ENCODE measurements at places on chromosomes 3 and 15.

GRCh38 chr15:31977812-31978661, 52.3 kb upstream of the CHRNA7 start:
- peak; percentile 87 for DNase-seq

- DNase-seq, result no peak
Measured at GRCh38 chr15:71364117-71364584, 248.9 kb downstream of the THSD4 start.

DNA sequence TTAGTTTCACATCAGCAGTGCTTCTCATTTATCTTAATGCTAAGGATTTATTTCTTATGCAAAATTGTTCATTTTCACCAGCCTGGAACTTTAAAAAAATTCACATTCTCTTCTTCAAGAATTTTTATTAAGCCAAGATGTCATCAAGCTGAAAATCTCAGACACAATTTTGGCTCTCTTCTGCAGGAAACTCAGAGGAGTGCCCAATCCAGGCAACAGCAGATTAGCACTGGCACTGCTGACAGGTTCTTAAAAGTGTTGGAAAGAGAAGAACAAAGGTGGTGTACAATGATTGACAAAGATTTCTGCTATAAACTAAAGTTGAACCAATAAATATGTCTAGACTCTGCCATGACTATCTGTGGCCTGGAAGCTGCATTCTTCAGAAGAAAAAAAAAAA, 479.5 kb downstream of the FHIT start:
- DNase-seq, result no peak

DNA sequence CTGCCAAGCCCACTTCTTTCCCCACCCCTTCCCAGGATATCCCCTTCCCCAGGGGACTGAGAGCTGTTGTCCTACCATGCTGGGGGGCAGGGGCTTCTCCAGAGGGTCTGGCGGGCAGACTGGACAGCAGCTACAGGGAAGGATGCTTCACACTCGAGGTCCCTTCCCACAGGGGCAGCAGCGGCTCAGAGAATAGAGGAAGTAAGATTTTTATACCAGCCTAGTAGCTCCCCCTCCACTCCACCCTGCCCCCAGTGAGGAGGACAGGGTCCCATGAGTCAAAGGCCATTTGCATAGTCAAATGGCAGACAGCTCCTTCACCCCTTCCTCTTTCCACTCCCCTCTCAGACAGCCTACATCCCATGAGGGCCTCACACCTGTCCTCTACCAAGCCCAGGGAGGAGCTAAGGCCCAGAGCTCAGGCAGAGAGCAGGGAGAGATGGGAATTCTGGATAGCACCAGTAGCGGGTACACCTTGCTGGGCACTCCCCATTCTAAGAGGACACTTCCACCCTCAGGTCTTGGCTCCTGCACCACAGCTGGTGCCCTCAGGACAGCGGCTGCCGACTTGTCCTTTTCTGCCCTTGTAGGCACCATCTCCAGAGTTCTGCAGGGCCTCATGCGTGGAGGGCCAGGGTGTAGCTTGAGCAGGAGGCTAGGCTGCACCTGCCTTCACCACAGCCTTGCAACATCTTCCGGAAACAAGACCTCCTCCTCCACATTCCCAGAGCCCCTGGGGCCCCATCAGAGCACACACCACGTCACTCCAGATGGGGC, at the start of gene TLR9:
TLR9 (minus strand) TSS at position 194 of the 777 bp plus-strand sequence; CDS start at position 78, 116 bp downstream.
- peak; percentile 34 for DNase-seq

DNA sequence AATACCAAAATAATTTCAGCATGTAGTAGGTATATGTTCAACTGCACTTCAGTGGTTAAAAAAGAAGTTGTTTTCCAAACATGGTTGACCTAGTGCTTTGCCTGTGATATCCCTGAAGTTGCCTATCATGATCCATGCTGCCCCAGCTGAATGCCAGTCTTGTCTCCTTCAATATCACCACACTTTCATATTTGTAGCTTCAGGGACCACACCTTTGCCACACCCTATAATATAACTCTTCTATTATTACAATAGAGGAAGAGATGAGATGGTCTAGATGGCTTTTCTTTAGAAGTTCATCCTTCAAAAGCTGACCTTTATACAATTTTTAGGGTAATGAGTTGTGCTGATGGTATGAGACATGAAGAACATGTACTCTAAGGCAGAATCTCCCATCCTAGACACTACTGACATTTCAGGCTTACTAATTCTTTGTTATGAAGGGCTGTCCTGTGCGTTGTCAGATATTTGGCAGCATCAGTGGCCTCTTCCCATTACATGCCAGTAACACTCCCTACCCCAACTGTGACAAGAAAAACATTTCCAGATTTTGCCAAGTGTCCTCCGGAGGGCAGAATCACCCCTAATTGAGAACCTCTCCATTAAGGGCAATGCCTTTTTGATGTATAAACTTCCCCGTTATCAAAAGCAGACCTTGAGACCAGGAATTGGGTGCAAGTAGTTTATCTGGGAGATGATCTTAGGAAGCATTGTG, 76.2 kb upstream of the PLCL2 start:
- DNase-seq, result no peak

- DNase-seq, result no peak
Measured at GRCh38 chr3:170387950-170388349, 30.4 kb downstream of the SKIL start.

- DNase-seq, result no peak
Measured at GRCh38 chr15:38211249-38211648, 41.4 kb upstream of the SPRED1 start.

DNA sequence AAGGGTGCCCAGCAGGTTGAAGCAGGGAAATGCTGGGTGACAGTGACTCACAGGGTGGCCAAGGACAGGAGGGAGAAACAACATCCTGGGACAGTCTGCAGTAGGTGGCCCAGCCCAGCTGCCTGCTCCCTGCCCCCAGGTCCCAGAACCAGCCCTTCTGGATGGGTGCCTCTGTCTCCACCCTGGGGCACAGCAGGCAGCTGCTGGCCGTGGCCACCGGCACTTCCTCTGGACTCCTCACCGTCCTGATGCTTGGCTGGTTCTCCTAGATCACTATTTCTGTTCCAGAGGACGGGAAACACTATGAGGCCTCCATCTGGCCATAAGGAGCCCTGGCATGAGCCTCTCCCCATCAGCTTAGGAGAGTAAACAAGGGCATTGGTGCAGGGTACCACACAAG, 258.9 kb downstream of the XXYLT1 start:
- peak; percentile 27 for DNase-seq

DNA sequence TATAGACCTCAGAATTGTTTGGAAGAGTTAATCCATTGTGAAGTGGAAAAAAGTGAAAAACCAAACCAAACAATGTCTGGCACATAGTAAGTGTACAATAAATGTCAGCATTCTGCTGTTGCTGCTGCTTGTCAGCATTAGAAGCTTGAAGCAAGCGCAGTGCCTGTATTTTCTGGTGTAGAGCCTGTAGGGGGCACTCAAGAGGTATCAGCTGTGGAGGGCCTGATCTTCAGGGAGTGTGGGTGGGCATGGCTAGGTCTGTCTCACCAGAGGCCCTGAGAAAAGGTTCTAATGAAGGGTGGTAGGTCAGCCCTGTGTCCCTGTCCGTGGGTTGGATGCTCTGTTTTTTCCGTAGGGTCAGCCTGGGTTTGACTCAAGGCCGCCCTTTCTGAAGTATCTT, 3.6 kb downstream of the ADAMTSL3 start:
- no peak for DNase-seq

DNA sequence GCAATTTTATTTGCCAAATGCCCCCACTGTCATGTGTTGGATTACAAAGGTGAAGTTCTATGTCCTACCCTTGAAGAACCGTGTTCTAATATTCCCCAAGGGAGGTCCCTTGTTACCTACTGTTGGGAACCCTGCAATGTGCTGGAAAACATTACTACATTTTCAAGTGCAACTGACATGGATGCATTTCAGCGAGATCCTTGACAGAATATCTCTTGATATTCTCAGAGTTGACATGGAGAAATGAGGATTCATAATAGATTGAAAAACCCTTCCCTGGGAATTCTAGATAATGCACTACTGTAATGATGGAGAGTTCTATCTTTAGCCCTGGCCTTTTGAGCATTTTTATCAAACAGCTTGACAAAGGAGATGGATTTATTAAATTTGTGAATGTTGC, 397.4 kb downstream of the FEZF2 start:
- no peak for DNase-seq

DNA sequence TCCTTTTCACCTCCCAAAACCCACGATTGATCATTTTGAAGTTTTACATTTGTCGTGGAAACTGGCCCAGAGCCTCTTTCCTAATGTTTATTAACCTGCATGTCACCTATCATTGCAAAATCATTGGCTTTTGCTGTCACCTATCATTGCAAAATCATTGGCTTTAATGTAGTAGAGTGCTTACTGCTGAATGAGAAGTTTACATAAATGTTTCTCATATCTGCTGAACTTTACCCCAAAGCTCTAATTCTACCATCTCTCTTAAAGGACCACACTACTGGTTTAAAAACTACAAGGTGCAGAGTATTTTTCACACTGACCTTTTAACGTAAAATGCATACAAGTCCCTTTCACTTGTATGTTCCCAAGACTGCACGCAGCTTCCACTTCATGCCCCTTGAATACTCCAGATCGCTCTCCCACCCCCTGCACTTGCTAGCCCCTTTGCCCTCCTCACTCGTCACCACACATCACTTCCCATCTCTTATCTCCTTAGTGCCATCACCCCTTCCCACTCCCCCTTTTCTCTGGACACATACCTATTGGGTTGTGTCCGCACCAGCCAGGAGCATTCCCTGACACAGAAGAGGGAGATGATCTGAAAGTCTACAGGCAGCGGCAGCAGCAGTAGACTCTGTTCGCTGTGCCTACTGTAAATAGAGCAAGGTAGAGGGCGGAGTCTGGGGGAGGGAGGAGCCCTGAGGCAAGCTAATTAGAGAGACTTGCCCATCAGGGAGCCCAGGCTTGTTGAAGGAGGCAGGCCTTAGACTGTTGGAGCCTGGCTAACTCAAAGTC, 30.2 kb upstream of the ATOSA start:
- DNase-seq, result peak; percentile 64

- DNase-seq, result no peak
Measured at GRCh38 chr3:158018462-158018861, 87.8 kb downstream of the SHOX2 start.

DNA sequence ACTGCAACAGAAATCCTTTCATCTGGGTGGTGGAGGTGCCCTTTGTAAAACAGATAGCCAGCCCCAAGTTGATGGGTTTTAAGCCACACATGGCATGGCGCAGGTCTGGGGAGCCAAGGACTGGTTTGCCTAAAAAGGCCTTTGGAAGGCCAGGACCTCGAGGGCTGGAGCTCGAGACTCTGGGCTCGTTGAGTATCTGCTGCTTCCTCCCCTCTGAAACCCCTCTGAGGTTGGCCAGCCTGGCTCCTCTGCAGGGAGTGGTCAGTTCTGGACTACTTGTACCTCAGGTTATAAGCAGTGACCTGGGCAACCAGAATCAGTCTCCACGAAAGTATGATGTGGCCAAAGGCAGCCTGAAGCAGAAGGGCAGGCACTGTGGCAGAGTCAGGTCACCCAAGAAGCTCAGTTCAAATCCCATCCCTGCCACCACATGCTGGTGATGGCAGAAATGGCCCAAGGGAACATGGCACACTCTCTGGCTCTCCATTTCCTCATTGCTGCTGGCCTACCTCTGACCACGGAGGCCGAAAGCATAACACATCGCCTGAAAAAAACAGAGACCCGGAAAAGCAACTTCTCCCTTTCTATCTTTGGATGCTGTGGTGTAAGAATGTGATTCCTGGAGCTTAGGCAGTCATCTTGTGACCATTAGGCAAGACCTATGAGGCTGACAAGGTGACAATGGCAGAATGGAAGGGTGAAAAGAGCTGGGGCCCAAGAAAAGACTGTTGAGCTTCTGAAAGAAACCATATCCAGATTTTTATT, 51.2 kb downstream of the WNT7A start:
- no peak for DNase-seq

DNA sequence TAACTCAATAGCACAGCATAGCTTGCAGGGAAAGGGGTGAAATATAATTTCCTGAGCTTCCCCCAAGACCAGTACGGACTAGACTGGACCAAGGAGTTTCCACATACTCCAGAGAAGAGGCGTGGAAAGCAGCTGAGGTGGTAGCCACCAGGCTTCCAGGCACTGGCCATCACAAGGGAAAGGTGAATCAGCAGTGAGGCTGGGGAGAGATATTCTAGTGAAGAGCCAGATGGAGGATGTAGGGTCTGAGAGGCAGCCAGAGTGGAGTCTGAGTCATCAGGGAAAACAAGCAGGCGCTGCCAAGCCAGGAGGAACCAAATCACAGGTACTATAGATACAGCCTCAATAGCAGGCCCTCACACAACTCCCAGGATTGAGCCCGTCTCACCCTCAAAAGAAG, 9.6 kb upstream of the RASA2 start:
- DNase-seq, result no peak

- DNase-seq, result no peak
Measured at GRCh38 chr3:157981819-157982218, 124.4 kb downstream of the SHOX2 start.

- DNase-seq, result no peak
Measured at GRCh38 chr3:159855599-159856346, 132.9 kb upstream of the IL12A start.

DNA sequence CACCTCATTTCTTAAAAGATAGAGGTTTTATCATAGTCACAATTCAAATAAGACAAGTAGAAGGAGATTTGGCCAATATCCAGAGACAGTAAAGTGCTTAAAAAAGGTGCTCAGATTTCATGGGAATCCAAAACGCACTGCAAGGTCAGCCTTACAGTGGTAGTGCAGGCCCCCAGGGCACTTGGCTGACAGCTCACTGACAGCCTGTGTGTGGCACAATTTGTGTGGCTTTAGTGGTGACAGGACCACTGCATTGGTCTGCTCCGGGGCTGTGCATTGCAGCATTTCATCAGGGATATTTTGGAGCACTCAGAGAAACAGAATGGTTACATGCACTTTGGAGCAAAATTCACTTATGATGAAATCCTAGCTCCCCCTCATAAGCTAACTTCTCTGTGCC, 544.3 kb downstream of the NTRK3 start:
- no peak for DNase-seq

GRCh38 chr15:79209690-79210089, 72.8 kb upstream of the ANKRD34C start:
- DNase-seq, result no peak

GRCh38 chr3:131702146-131702545, 199.4 kb upstream of the MRPL3 start:
- no peak for DNase-seq

DNA sequence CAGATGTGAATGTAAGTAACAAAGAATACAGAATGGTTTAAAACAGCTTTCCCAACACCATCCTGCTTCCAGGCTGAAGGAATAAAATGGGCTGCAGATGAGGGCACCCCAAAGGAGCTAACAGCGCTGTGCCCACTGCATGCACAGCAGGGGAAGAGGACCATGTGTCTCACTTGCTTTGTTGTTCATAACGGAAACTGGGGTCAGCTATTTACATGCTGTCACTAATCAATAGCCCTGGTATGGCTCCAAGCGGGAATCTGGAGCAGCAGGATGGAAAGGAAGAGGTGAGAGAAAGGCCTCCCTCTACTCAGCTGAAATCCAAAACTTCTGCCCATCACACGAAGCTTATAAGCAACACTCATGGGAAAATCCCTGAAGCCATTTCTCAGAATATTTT, 67.4 kb downstream of the TBC1D2B start:
- DNase-seq, result no peak

- no peak for DNase-seq
Measured at GRCh38 chr15:57649138-57649537, 57.4 kb upstream of the POLR2M start.
